Activated CD8-positive, alpha-beta T cell treated with anti-CD3 and anti-CD28 coated beads, Interleukin-2, amount 10 ng/mL, durations not matched to agents 7 days and 5 days (primary cell): ENCODE measurements at places on chromosomes 2 and 18. TPM values are rescaled to one million over a fixed set of nuclear protein-coding genes. Genes with fewer than 3 reads are reported as not detected.
A peak's percentile ranks its signal among the peaks of the same experiment; 100 is the strongest.

GRCh38 chr2:3297523-3297922 is 80.1 kb downstream of the EIPR1 start:
- H3K4me1 ChIP-seq, result no peaks in the 10 kb centered on the region
- no peak overlapping the region for H3K4me3 ChIP-seq
- no peak for DNase-seq

Gene C2orf81
- 1.5 TPM for total RNA-seq

Gene MTCL1
- total RNA-seq, result 1.7 TPM

Gene RTP5
- total RNA-seq, result not detected

DNA sequence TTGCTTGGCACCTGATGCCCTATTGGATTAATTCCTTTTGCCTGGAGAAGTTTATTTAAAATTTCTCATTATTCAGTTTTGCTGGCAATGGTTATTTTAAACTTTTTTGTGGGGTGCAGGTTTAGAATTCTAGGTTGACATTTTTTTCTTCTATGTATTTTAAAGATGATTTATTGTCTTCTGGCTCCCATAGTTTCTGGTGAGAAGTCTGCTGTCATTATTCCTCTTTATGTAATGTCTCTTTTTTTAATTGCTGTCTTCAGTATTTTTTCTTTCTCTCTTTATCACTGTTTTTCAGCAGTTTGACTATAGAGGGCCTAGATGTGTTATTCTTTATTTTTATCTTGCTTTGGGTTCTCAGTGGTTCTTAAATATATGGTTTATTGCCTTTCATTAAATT is 182.2 kb upstream of the STON1 start:
- no peak overlapping the region for H3K4me3 ChIP-seq
- peaks cover 68% of the 10 kb centered on the region for H3K4me1 ChIP-seq
- peaks cover 66% of the 10 kb centered on the region for H3K36me3 ChIP-seq
- no peak overlapping the region for H3K27ac ChIP-seq
- no peak for DNase-seq
- H3K27me3 ChIP-seq, result no peaks in the 10 kb centered on the region

- H3K36me3 ChIP-seq, result no peaks in the 10 kb centered on the region
- H3K27ac ChIP-seq, result no peak overlapping the region
- DNase-seq, result no peak
- H3K27me3 ChIP-seq, result no peaks in the 10 kb centered on the region
Observed at GRCh38 chr2:95006588-95006987, 18.9 kb upstream of the MAL start.

- no peak for DNase-seq
- peaks cover 5% of the 10 kb centered on the region for H3K27me3 ChIP-seq
- no peak overlapping the region for H3K4me3 ChIP-seq
- H3K27ac ChIP-seq, result no peak overlapping the region
- no peaks in the 10 kb centered on the region for H3K36me3 ChIP-seq
- no peaks in the 10 kb centered on the region for H3K4me1 ChIP-seq
Observed at GRCh38 chr18:59742325-59743111, 45.3 kb upstream of the CCBE1 start.

Gene BCL2
- 140 TPM for total RNA-seq

DNA sequence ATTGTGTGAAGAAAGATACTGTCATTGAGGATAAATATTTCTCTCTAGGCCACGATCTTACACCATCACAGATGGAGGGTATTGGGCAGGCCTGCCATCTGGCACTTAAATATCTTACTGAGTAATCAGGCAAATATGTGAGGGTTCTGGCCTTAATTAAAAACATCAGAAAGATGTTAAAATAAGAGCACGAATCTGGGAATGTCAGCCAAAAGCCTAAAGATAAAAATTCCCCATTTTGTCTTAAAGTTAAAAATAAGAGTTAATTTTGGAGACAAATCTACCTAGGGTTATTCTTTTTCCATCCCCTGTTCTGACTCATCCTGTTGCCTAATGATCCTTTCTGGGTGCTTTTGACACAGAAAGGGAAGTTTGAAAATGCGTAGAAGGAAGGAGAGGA is 121.0 kb downstream of the SUCLG1 start:
- no peak overlapping the region for H3K4me3 ChIP-seq
- no peak overlapping the region for H3K27ac ChIP-seq
- no peak for DNase-seq
- peaks cover 8% of the 10 kb centered on the region for H3K27me3 ChIP-seq
- no peaks in the 10 kb centered on the region for H3K4me1 ChIP-seq

- H3K27ac ChIP-seq, result no peak overlapping the region
- no peak for DNase-seq
- H3K4me1 ChIP-seq, result no peaks in the 10 kb centered on the region
- H3K36me3 ChIP-seq, result no peaks in the 10 kb centered on the region
Observed at GRCh38 chr2:23019476-23019875, 365.5 kb upstream of the KLHL29 start.

DNA sequence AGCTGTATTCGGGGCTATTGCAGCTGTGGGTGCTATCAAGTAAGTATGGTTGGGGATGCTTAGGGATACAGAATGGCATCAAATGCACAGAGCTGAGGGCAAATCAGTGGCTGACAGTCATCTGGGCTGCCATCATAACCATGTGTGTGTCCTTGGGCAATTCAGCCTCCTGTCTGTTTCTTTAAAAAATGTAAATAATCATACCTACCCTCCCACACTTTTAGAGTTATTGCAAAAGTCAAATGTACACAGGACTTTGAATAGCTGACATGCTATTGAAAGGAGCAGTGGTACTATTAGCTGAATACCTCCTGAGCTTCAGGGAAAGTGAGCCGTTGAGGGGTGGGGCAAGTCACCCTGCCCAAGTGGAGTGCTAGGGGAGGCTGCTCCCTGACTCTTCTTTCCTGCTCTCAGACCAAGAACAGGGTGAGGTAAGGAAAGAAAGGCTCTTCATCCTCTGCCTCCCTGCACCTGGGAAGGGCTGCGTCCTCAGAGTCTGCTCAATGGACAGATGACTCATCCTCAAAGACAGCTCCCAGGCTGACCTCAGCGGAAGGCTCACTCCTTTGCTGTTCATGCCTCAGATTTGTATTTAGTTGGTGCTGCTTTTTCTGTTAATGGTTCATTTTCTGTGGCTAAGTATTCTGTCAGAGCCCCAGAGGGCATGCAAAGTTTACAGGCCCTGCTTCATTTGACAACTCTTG is 54.9 kb upstream of the BZW1 start:
- no peak for DNase-seq
- H3K27ac ChIP-seq, result no peak overlapping the region
- H3K36me3 ChIP-seq, result no peaks in the 10 kb centered on the region
- H3K27me3 ChIP-seq, result peaks cover 27% of the 10 kb centered on the region
- H3K4me3 ChIP-seq, result no peak overlapping the region
- H3K4me1 ChIP-seq, result no peaks in the 10 kb centered on the region

DNA sequence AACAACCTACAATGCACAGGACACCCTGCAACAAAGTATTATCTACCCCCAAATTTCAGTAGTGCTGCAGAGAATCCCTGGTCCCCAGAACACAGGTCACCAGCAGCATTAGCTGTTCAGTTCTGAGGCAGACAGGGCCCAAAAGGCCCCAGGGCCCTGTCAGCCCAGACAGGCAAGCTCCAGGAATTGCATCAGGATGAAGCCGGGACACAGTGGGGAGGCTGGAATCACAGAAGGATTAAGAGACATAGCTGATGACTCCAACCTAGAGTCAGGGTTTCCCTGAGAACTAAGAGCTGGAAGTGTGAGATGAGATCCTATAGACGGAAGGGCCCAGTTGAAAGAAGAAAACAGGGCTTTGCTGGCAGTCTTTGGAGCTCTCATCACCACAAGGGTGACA is 148.1 kb downstream of the GALNT14 start:
- no peak overlapping the region for H3K4me3 ChIP-seq
- no peaks in the 10 kb centered on the region for H3K4me1 ChIP-seq

Gene ATG16L1
- total RNA-seq, result 50.5 TPM

DNA sequence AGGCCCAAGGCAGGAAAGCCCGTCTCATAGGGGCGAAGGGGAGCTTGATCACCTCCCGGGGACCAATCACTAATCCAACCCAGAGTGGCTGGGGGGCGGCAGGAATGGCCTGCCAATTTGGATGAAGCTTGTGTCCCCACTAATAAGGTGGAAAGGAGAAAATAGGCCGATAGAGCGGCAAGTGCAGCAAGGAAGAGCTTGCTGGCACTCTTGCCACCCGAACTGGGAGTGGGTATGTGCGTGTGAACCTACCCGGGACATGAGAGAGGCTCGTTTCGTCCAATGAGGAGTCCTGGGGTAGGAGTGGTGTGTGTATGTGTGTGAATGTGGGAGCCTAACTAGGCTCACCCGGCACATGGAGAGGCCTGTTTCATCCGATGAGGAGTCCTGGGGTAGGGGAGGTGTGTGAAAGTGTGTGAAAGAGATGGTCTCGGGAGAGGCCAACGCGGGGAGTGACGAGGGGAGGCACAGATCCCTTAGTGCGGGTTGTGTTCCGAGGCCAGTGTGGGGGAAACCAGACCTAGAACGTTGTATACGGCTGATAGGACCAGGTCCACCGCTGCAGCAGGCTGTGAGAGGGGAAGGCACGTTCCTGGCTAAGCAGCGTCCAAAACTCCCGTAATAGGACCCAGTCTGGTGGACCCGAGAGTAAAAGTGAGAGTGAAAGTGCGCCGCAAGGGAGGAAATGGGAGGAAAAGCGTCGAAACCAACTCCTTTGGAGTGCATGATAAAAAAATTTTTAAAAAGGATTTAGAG is 47.1 kb upstream of the SELENOI start:
- H3K27me3 ChIP-seq, result no peaks in the 10 kb centered on the region
- H3K36me3 ChIP-seq, result no peaks in the 10 kb centered on the region
- H3K27ac ChIP-seq, result no peak overlapping the region
- H3K4me3 ChIP-seq, result no peak overlapping the region
- H3K4me1 ChIP-seq, result no peaks in the 10 kb centered on the region
- peak; percentile 44 for DNase-seq

GRCh38 chr2:237319086-237319820 is 94.7 kb downstream of the COL6A3 start:
- H3K4me3 ChIP-seq, result no peak overlapping the region
- no peak for DNase-seq
- no peaks in the 10 kb centered on the region for H3K36me3 ChIP-seq
- no peak overlapping the region for H3K27ac ChIP-seq
- peaks cover 4% of the 10 kb centered on the region for H3K27me3 ChIP-seq

Gene NRP2
- 4.0 TPM for total RNA-seq

- no peaks in the 10 kb centered on the region for H3K36me3 ChIP-seq
- no peak for DNase-seq
Observed at GRCh38 chr2:221488136-221488807, 83.8 kb downstream of the EPHA4 start.

- H3K4me3 ChIP-seq, result no peak overlapping the region
- H3K27me3 ChIP-seq, result no peaks in the 10 kb centered on the region
- DNase-seq, result no peak
- H3K4me1 ChIP-seq, result no peaks in the 10 kb centered on the region
- H3K36me3 ChIP-seq, result peaks cover 23% of the 10 kb centered on the region
- no peak overlapping the region for H3K27ac ChIP-seq
Observed at GRCh38 chr2:29165362-29166241, 50.4 kb downstream of the CLIP4 start.

Gene SPC25
- total RNA-seq, result 69.8 TPM

DNA sequence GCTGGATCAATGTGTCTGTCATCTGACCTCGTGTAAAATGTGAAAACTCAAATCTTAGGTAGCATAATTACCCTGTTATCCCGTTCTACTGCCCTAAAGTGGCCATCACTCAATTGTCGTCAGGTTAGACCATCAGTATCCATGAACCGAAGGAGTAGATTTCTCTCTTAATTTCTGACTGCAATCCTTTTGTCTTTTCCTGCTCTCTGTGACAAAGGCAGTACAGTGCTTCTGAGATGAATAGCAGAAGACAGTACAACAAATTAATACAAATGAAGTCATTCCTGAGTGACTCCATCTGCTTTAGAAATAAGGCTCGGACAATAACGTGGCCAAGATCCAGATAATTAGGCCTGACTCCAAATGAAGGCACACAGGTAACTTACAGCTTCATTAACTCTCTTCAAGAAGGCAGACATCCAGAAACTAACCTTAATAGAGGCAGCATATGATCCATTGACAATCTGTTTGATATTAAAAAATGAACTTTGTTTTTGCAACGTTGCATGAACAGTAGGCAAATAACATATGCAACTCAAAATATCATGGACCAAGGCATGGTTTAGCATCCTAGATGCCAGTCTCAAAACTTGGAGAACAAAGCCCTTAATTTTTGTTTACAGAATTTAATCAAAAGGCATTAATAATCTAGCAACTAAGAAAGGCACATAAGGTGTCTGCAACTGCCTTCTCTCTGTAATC is 96.7 kb upstream of the CDH20 start:
- H3K36me3 ChIP-seq, result no peaks in the 10 kb centered on the region
- no peak overlapping the region for H3K4me3 ChIP-seq
- no peak for DNase-seq
- H3K4me1 ChIP-seq, result no peaks in the 10 kb centered on the region
- no peaks in the 10 kb centered on the region for H3K27me3 ChIP-seq

- H3K4me1 ChIP-seq, result no peaks in the 10 kb centered on the region
- H3K27ac ChIP-seq, result no peak overlapping the region
- no peak for DNase-seq
Observed at GRCh38 chr2:152525277-152525838, 190.4 kb downstream of the FMNL2 start.

Gene RNF152
- not detected for total RNA-seq

Gene ABCG8
- not detected for total RNA-seq

- DNase-seq, result no peak
- H3K4me1 ChIP-seq, result no peaks in the 10 kb centered on the region
- no peak overlapping the region for H3K4me3 ChIP-seq
- H3K36me3 ChIP-seq, result no peaks in the 10 kb centered on the region
- H3K27ac ChIP-seq, result no peak overlapping the region
Observed at GRCh38 chr2:79714283-79714682, 201.4 kb downstream of the CTNNA2 start.

- H3K27ac ChIP-seq, result peak overlapping the region; percentile 55
- DNase-seq, result peak; percentile 76
- peaks cover 14% of the 10 kb centered on the region for H3K4me1 ChIP-seq
- H3K36me3 ChIP-seq, result peaks cover 46% of the 10 kb centered on the region
Observed at GRCh38 chr18:45879681-45880655, 54.5 kb downstream of the SIGLEC15 start.

DNA sequence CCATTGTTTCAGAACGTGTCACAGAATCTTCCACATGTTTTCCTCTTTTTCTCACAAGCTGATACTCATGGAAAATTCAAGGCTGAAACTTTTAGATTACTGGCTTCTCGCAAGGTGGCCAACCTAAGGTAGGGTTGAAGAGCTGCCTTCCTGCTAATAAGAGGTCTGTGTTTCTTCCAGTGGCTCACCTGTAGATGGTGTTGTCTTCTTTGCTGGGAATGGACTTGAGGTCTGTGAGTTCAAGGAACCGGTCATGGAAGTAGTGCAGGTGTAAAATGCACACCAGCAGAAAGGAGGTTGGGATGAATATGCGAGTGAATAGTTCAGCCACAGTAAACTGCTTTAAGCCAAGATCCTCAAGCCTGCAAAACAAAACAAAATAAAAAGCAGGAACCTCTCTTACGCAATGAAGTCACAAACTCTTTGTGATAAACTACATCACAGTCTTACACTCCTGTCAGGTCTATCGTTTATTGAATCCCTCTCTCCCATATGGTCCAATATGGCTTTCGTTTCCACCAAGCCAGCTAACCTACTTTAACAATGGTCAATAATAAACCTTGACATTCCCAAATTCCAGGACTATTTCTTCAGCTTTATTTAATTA is 258.9 kb downstream of the NAPG start:
- no peak for DNase-seq
- peaks cover 6% of the 10 kb centered on the region for H3K4me1 ChIP-seq
- H3K27ac ChIP-seq, result no peak overlapping the region
- no peak overlapping the region for H3K4me3 ChIP-seq
- no peaks in the 10 kb centered on the region for H3K36me3 ChIP-seq
- peaks cover 37% of the 10 kb centered on the region for H3K27me3 ChIP-seq

Gene RIF1
- total RNA-seq, result 56.6 TPM
